Activated B cell treated with CpG ODN at 0.5 μM for 24 hours (primary cell): ENCODE measurements at places on chromosomes 6 and 20.

DNA sequence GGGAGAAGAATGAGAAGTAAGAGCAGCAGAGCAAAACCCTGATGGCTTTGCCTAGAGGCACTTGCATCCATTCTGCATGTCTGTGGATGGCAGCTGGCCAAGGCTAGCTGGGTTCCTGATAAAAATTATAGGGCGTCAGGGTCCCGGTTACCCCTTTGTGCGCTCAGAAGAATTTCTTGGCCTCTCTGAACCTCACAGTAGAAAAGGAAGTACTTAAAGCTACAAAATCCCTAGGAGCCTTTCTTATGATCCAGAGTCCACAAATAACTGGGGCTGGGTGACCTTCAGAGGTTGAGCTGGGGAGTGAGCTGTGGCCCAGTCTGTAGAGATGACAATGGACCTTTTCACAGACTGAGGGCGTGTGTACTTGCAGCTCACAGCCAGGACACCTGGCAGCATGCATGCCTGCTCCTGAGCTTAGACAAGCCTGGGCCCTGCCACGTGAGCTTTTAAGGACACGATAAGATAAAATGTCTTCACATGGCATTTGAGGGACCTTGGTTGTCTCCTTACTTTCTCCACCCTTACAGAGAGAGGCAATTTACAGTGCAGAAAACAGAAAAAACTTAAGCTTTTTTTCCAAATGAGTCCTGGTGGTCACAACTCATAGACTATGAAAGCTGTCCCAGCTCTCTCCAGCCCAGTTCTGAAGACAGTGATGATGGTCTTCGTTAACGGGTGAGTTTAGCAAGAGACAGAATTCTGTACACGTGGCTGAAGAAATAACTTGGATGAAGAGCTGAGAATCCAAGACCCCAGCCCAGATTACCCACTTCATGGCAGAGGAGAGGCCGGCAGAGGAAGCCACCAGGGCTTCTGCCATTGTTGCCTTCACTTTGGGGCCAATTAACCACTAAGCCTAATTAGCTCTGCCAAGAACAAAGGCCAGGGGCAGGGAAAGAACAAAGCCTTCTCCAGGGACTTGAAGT lies 50.3 kb downstream of the FOXA2 start:
- no peak overlapping the region for H3K4me3 ChIP-seq
- no peaks in the 10 kb centered on the region for H3K27me3 ChIP-seq
- H3K27ac ChIP-seq = no peak overlapping the region
- no peak for DNase-seq

DNA sequence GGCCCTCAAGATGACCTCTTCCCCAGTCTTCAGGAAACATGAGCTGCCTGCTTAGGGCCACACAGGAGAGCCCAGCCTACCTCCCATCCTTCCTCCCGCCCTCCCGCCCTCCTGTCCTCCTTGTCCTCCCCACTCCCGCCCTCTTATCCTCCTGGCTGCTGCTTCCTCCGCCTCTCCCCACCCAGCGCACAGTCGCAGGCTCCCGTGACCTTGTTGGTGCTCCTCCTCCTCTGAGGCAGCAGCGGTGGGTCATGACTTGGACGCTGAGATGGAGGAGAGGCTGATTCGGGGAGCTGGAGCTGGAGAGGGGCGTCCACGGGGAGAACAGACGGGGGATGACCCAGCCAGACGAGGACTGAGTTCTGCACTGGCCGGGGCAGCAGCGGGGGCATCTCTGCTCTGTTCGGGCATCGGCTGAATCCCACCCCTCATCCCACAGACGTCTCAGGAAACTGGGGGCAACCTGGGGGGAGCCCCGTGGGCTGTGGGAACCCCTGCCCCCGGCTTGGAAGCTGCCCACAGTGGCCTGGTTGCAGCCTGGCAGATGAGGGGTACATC lies 32.4 kb downstream of the CHRNA4 start:
- DNase-seq = no peak
- no peak overlapping the region for H3K4me3 ChIP-seq
- H3K27ac ChIP-seq = no peak overlapping the region
- H3K4me1 ChIP-seq = peaks cover 11% of the 10 kb centered on the region
- no peaks in the 10 kb centered on the region for H3K36me3 ChIP-seq

DNA sequence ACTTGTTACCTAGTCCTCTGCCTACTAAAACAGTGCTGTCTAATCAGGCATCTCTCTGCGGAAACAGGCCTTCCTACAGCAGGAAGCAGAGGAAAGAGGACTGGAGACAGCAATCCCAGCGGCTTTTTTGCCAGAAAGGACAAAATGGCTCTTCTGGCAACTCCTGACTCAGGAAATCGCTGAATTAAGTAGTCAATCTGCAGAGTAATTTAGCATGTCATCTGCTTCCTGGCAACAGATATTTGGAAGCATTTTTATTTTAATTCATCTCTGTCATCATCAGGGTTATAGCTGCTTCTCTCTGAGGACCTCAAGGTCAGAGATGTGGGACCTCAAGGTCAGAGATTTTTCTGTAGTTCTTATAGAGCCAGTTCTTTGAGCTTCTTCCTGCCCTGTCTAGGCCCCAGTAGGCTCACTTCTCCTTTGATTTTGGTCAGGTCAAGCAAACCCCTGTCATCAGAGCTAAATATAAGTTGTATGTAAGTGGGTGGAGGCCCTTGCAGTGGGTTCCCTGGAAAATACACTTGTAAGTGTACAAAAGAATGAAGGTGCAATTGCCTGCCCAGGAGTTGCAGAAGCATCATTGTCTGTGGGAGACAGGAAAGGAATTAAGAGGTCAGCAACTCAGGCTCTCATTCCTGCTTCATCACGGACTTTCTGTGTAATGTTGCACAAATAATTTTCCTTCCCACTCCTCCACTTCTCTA lies 229.4 kb downstream of the ALDH8A1 start:
- no peaks in the 10 kb centered on the region for H3K4me1 ChIP-seq
- DNase-seq = no peak
- H3K27ac ChIP-seq = no peak overlapping the region
- no peaks in the 10 kb centered on the region for H3K36me3 ChIP-seq
- H3K27me3 ChIP-seq = peaks cover 5% of the 10 kb centered on the region

DNA sequence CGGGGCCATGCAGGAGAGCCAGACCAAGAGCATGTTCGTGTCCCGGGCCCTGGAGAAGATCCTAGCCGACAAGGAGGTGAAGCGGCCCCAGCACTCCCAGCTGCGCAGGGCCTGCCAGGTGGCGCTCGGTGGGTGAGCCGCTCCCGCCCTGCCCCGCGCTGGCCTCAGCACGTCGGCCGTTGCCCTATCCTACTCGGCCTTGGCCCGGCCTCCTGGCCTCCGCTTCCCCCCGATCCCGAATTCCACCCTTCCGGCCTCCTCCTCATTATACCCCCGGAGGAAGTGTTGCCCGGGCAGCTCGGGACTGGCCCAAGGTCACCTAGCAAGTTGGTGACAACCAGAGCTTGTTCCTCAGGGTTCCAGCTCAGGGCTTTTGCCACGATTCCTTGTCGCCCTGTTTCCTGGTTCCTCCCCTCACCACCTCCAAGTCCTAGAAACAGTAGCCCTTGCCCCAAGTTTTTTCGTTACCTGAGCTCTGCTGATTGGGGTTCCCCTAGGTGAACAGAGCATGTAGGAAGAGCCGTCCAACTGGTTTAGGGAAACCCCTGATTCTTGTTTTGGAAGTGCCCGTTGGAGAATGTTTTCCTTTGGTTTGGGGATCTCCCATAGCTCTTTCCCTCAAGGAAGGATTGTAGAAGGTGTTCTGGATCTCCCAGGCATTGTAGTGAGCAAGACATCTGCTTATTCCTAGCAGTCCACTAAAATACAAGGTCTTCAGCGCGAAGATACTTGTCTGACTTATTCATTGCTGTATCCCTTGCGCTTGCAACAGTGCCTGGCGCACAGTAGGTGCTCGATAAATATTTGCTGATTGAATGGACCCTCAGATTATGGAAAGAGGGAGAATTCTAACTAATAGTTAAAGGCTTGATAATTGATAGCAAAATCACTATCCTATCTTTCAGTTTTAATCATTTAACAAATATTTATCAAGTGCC lies 641 bp downstream of the ARFGEF2 start:
- H3K36me3 ChIP-seq = peaks cover 6% of the 10 kb centered on the region
- H3K27me3 ChIP-seq = no peaks in the 10 kb centered on the region
- peaks cover 67% of the 10 kb centered on the region for H3K4me1 ChIP-seq
- peak overlapping the region; percentile 95 for H3K27ac ChIP-seq
- peak overlapping the region; percentile 93 for H3K4me3 ChIP-seq

DNA sequence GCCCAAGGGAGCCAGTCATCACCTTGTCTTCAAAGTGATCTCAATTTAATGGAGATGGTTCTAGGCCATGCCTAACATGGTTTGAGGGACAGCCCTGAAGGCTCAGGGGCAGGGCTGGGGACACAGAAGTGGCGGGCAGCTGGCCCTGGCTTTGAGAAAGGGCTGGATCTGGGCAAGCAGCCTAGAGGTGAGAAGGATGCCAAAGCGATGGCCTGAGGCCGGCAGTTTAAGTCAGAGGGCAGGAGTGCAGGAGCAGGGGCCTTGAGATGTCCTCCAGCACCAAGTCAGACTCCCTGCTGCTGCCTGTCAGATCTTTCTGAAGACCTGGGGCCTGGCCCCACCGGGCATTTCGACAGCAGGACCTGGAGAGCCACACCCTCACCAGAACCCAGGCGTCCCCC lies 28.4 kb upstream of the APMAP start:
- H3K27ac ChIP-seq = no peak overlapping the region
- DNase-seq = no peak
- peaks cover 11% of the 10 kb centered on the region for H3K4me1 ChIP-seq

GRCh38 chr20:37194621-37195417 lies 15.5 kb upstream of the MROH8 start:
- H3K36me3 ChIP-seq = peaks cover 68% of the 10 kb centered on the region
- no peaks in the 10 kb centered on the region for H3K27me3 ChIP-seq
- H3K4me1 ChIP-seq = peaks cover 43% of the 10 kb centered on the region
- no peak overlapping the region for H3K4me3 ChIP-seq
- DNase-seq = no peak

- H3K27ac ChIP-seq = no peak overlapping the region
- H3K36me3 ChIP-seq = no peaks in the 10 kb centered on the region
- no peaks in the 10 kb centered on the region for H3K27me3 ChIP-seq
- no peak for DNase-seq
- peaks cover 23% of the 10 kb centered on the region for H3K4me1 ChIP-seq
These were observed 14.5 kb upstream of the BCAS1 start for GRCh38 chr20:54084727-54085388.

- no peaks in the 10 kb centered on the region for H3K36me3 ChIP-seq
- no peak overlapping the region for H3K4me3 ChIP-seq
- no peak overlapping the region for H3K27ac ChIP-seq
- no peaks in the 10 kb centered on the region for H3K4me1 ChIP-seq
- no peaks in the 10 kb centered on the region for H3K27me3 ChIP-seq
These were observed 569.7 kb downstream of the NKAIN2 start for GRCh38 chr6:124373386-124373785.

DNA sequence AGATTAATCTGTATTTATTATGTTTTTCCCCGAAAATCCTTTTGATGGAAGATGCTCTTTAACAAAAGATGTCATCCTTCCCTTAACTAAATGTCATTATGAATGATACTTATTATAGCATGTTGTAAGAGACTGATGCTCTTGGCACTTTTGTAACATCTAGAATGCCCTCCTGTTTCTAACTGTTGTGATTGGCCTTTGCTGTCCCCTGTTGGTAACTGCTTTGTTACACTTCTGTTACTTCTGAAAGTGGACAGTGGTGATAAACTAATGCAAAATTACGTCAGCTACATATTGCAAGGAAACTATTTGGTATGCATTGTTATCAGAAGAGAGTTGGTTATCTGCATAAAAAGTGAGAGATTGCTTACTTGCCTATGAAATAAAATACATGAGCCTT lies 5.8 kb downstream of the TTK start:
- no peak overlapping the region for H3K4me3 ChIP-seq
- no peak overlapping the region for H3K27ac ChIP-seq
- no peaks in the 10 kb centered on the region for H3K27me3 ChIP-seq
- peaks cover 2% of the 10 kb centered on the region for H3K4me1 ChIP-seq
